Right kidney (tissue), 9 donors: ENCODE measurements at places on chromosomes 11 and 22.
A peak's percentile ranks its signal among the peaks of the same experiment; 100 is the strongest.

- DNase-seq = no peak
Observed at GRCh38 chr11:126764231-126764630, 236.3 kb downstream of the KIRREL3 start.

DNA sequence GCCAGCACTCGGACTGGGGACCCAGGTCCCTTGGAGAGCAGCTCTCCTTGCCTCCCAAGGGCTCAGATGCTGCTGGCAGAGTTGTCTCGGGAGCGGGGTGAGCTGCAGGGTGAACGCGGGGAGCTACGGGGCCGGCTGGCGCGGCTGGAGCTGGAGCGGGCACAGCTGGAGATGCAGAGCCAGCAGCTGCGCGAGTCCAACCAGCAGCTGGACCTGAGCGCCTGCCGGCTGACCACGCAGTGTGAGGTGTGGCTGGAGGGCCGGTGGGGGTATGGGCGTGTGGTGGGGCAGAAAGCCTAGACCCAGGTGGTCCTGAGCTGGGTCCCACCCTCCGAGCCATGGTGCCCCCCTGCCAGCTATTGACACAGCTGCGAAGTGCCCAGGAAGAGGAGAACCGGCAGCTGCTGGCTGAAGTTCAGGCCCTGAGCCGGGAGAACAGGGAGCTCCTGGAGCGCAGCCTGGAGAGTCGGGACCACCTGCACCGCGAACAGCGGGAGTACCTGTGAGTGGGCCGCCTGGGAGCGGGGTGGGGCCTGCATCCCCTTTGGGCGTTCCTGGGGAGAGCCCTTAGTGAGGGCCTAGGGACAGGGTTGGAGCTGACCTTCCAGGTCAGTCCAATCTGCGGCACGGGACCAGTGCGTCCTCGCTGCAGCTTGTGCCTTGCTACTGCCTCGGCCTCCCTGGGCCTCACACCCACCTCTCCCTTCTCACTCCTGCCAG is 5.8 kb upstream of the RPS6KA4 start:
- no peak for DNase-seq

DNA sequence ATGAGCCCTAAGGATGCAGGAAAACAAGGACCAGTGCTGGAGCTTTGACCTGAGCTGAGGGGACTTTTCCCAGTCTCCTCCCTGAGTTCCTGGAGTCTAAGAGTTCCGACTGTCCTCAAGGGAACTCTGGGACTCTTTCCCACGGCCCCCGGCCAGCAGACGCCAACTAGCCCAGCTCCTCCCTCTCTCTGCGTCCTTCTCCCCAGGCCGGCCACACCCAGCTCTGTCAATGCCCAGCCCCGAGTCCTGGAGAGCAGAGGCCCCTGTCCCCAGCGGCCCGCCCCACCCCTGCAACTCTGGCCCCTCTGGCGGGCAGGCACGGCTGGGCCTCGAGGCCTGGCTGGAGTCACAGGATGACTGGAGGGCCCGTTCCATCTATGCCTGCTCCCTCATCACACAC is 29.8 kb downstream of the NECTIN1 start:
- no peak for DNase-seq

DNA sequence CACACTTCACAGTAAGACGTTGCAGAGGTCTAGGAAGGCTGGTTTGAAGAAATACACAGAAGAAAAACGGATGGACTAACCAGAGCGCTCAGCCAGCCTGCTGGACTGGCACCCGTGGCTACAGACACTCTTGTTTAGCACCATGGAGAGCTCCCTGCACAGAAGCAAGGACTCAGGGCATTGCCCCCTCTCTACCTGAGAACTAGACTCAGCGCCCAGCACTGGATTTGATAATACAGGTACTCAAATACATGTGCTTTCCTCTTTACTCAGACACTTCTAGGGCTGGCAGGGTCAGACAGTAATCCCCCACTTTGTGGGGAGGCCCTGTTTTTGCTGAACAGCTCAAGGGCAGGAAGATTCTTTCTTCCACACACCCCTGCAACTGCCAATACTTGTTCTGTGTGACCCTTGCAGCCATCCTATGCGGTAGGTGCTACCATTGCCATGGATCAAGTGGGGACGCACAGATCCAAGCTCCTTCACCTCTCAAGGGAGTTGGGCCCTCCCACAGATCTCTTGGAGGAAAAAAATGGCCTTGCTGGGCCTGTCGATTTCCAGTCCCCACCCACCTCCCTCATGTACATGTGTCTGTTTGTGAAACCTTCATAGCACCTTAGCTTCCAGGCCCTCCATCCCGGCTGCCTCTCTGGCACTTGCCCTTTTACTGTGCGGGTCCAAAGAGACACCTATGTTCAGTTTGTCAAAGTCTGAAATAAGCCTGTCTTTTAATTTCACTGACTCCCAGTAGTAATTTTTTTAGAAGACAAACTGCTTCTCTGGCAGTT is 5.1 kb upstream of the P2RX6 start:
- DNase-seq = peak; percentile 39

- DNase-seq = no peak
Observed at GRCh38 chr11:4194889-4195288, 100.3 kb downstream of the RRM1 start.

DNA sequence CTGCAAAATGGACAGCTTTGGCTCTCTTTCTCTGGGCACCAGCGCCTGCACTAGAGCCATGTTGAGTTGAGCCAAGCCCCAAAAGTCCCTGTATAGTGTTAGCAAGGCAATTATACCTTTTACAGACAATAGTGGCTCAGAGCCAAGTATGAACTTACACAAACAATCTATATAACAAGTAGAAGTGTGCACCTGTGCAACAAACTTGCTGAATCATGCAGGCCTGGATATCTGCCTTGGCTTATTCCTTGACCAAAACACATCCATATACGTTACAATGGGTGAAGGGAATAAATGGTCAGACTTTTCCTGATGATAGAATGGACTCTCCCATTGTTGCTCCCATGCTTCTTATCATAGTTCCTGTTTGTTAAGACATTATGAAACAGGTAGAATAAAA is 3.8 kb upstream of the OR52I2 start:
- no peak for DNase-seq

GRCh38 chr11:34178209-34178821 is 72.9 kb downstream of the NAT10 start:
- no peak for DNase-seq

- no peak for DNase-seq
Observed at GRCh38 chr11:62712861-62713260, 5.4 kb downstream of the GNG3 start.

GRCh38 chr11:76605338-76606074 is 65.0 kb downstream of the LRRC32 start:
- DNase-seq = no peak

DNA sequence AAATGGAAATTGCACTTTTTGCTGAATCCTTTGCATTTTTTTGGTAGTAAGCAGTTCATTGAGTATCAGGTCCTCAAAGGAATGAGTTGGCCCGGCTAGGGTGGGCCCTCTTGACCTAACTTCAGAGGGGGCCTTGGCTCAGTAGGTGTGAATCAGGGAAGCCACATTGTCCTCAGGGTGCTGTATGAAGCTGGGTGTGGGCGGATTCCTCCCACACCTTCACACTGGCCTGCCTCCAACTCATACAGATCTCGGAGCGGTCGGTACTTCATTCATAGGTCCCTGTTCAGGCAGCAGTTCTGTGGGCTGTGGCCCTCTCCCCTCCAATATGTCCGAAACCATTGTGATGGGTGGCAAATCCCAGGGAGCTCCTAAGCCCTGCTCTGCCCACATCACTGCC is 47.4 kb upstream of the OR4B1 start:
- no peak for DNase-seq

DNA sequence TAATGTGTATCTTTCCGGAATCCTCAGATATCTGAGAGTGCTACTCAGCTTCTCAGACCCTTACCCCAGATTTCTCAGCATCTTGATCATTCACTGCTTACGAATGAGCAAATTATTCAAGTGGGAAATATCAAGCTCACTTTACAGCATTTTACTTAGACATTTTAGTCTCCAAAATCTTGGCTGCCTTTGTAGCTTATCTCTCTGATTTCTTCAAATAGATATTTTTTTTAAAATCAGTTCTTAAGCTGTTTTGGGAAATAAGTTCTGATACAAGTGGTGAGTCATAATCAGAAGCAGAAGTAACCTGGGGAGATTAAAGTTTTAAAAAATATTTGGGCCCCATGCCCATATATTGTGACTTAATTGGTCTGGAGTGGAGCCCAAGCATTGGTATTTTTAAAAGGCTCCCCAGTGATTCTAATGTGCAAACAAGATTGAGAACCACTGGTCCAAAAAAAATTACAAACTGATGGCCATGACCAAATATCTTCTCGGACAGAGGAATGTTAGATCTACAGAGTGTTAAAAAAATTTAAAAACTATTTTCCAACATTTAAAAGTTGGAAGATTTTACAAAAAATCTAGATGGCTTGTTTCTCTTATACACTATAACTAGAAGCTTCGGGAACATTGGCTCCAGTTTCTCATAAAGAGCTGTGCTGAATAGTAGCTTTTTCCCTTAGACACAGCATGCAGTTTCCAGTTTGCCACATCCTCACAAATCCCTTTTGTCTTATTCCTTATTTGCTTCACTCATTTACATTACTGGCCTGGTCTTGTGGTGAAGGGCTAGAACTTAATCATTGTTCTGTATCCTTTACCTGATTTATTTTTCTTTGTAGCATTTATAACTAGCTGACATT is 87.8 kb upstream of the BMAL1 start:
- DNase-seq = no peak

DNA sequence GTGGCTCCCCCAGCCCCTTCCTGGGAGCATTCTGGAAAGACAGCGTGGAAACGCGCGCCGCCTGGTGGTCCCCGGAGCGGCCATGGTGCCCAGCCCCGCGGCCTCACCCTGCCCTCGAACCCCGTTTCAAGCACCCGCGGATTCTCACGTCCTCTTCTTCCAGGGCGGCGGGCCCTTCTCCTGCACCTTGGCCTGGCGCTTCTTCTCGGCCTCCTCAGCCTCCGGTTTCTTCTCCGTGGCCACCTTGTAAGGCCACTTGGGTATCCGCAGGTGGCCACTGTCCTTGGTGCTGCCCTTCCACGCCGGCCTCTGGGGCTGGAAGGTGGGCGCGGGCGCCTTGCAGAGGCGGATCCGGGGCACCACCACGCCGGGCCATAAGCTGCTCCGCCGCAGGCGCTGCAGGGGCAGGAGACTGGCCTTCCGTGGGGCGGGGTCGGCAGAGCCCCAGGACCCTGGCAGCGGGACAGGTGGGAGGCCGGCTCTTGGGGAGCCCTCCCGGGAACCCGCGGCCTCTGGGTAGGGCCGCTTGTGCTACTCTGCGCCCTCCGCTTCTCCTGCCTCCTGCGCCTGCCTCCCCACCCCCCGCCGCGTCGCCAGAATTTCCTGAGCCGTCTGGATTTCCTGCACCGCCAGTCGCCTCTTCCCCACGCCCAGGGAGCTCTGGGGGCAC is 83.4 kb downstream of the TRIM51G start:
- DNase-seq = no peak

- no peak for DNase-seq
Observed at GRCh38 chr11:86046116-86046515, 22.8 kb downstream of the PICALM start.

- DNase-seq = no peak
Observed at GRCh38 chr11:44305026-44305469, 4.9 kb downstream of the ALX4 start.

GRCh38 chr22:29719899-29720645 is at the start of gene CABP7:
TSS of gene CABP7 (plus strand) at chr22:29720003. CDS start at chr22:29720425, 422 bp downstream.
- DNase-seq = no peak

GRCh38 chr11:117961896-117962295 is 24.3 kb upstream of the IL10RA start:
- no peak for DNase-seq

GRCh38 chr11:134282121-134283045 is 6.2 kb downstream of the GLB1L3 start:
- DNase-seq = no peak

GRCh38 chr11:26359055-26359454 is 27.1 kb downstream of the ANO3 start:
- no peak for DNase-seq

- no peak for DNase-seq
Observed at GRCh38 chr11:20038972-20039371, 121.3 kb downstream of the DBX1 start.

- DNase-seq = no peak
Observed at GRCh38 chr11:32610797-32611352, 27.2 kb downstream of the EIF3M start.

- DNase-seq = no peak
Observed at GRCh38 chr11:46336563-46337180, 10.6 kb upstream of the DGKZ start.

DNA sequence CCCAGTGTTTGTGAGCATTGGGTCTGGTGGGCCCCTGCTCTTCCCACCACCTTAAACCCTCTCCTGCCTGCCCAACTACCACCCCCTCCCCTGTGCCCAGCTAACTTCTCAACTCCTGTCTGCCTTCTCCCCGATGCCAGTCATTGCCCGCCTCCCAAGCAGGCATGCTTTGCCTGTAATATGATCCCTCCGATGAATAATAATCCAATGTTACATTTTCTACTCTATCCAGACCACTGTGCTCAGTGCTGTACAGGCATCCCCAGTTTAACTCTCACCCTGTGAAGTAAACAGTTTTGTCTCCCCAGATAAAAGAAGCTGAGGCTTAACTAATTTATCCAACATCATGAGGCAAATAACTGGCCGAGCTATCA is 35.5 kb upstream of the OLFML1 start:
- DNase-seq = peak; percentile 18

DNA sequence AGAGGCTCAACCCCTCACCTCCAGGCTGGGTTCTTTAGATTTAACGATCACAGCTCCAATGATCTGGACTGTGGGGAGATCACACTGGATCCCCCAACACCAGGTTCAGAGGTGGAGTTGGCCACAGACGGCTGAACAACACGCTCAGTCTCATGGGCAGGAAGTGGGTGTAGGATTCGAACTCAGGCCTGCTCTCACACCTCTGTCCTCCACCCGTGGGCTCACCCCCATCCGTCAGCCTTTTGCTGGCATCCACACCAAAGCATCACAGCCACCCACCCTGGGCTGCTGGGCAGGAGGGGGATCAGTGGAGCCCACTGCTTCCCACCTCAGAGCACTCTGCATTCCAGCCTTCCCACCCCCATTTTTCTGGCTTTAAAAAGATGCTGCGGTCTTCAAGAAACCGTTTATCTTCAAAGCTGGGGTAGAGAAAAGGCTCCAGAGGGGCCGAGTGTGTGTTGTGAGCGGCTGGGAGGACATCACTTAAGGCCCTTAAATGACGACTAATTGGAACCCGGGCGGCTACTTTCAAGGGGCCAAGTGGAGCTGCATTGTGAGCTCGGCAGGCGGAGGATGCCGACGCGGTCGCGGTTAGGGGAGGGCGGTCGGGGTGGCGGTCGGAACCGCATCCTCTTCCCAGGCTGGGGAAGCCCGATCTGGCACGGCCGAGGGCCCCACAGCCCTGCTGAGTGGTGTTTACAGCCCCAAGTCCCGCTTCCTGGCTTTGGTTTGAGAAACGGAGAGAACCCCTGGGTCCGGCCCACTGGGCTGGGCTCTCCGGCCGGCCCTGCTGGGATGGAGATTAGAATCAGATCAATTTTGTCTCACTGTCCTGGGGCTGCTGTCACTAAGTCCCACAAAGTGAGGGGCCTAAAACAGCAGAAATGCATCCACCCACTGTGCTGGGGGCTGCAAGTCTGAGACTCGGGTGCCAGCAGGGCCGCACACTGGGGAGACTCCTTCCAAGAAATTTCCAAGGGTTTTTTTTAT is 15.9 kb upstream of the FGF3 start:
- DNase-seq = no peak

GRCh38 chr11:65571940-65572339 is 398 bp upstream of the FAM89B start:
- no peak for DNase-seq
